ENCODE measurements at places on chromosomes 11 and 22.

GRCh38 chr11:127890030-127890615 lies 697.2 kb downstream of the ETS1 start:
- H3K36me3 ChIP-seq: no peaks in the 10 kb centered on the region
- no peaks in the 10 kb centered on the region for H3K4me1 ChIP-seq

DNA sequence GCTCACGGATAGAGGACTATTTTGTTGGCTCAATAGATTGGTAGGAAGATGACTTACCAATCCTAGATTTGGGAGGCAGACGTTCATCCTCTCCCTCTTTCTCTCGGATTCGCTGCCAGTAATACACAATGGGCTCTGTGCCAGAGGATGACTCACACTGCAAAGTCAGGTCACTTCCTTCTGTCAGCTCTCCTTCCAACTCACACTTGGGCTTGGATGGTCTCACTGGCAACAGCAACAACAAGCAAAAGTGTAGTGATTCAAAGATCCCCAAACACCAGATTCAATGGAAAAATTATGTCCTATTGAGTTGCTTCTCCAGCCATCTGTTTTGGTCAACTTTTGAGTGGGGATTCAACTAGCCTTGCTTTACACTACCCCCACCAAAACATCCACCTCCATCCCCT lies 21.7 kb upstream of the HSPA8 start:
- peaks cover 7% of the 10 kb centered on the region for H3K4me1 ChIP-seq
- peaks cover 12% of the 10 kb centered on the region for H3K36me3 ChIP-seq
- peak; percentile 79 for DNase-seq
- H3K27ac ChIP-seq: 0 out of 2 replicates have a peak overlapping the region, but pooled peaks have one; percentile 37
- no peak overlapping the region for H3K4me3 ChIP-seq

DNA sequence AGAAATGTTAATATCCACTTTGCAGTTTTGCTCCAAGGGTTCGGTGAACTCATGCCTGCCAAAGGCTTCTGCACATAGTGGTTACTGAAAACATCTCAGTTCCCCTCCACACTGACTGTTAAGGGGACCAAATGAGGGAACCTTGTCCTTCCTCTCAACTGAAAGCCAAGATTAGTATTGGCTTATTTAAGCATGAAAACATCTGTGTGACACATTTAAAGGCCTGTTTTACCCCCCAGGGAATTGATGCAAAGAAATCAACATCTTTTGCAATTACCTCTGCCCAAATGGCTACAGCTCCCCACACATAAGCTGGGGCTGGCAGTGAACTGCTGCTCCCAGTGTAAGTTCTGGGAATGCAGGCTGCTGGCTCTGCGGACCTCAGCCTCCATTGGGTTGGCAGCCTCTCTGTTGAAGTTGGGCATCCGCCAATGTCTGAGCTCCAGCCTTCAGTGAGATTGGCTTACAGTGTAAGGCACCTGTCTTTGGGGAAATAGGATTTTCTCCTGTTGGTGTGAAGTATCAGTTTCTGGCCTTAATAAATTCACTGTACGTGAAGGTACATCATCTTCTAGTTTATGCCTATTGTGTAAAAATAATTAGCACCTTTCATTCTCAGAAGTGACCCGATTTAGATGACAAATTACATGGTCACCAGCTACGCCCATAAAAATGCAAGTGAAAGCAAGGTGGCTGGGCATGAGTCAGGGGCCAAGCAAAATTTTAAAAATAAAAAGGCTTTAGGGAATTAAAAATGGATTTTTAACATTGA lies 213.4 kb upstream of the SYN3 start:
- DNase-seq: no peak
- H3K27me3 ChIP-seq: no peaks in the 10 kb centered on the region
- no peaks in the 10 kb centered on the region for H3K4me1 ChIP-seq

DNA sequence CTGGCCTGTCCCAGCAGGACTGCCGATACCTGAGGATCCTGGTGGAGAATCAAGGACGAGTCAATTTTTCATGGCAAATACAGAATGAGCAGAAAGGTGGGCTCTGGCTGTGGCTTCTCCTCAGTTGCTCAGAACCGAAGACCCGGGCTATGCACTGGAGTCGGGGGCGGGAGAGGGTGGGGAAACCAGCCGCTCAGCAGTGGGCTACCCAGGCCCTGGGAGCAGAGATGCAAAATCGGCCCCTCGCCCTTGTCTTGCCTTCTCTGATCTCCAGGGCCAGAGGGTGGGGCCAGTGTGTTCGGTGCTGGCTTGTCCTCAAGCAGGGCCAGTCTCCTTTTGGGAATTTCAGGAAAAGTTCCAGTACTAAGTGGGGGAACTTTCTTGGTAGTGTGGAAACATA lies 18.4 kb upstream of the GLB1L2 start:
- H3K27me3 ChIP-seq: no peaks in the 10 kb centered on the region
- DNase-seq: no peak
- H3K36me3 ChIP-seq: no peaks in the 10 kb centered on the region
- H3K4me3 ChIP-seq: no peak overlapping the region
- no peak overlapping the region for H3K27ac ChIP-seq

DNA sequence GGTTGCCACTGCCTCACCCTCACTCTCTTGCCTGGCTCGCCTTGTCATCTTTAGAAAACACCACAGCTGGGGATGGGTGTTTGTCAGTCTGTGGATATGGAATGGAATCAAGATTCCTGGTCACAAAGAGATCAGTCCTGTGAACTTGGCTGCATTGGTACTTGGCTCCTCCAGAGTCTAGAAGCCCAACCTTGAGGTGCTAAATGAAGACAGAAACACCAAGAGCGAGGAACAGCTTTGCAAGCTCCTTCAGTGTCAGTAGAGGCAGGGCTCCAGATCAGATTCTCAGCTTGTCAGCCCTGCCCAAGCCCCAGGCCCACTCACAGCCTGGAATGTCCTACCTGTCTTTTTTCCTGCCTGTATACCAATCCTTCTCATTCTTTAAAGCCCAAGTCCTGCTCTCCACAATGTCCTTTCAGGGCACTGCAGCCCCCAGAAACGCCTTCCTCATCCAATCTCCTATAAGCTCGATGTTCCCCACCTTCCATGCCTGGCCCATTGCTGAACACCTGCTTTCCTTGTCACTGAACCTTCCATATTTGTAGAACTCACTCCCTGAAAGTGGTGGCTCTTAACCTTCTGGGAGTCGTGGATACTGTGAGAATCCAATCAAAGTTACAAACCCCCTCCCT lies 188.9 kb downstream of the BCR start:
- H3K27ac ChIP-seq: no peak overlapping the region
- H3K4me1 ChIP-seq: no peaks in the 10 kb centered on the region
- DNase-seq: no peak
